Suprapubic skin (tissue), 4 donors: ENCODE measurements at places on chromosomes 5 and 9.

DNA sequence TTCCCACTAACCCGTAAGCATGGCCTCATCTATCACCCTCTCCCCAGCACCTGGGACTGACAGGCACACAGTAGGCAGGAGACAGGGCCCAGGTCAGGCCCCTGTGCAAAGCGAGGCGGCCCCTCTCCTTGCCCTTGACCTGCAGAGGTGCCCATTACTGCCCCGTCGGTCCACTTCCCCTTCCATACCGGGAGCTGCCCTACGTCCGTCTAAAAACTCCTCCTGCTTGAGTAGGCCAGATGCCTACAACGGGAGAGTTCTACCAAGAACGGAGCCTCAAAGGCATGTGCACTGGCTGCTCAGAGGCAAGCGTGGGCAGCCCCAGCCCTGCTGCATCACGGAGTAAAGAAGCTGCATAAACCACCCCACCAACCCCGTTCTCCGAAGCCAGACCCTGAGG, 4.6 kb upstream of the DPH7 start:
- H3K4me1 ChIP-seq: peaks cover 11% of the 10 kb centered on the region
- H3K36me3 ChIP-seq: peaks cover 67% of the 10 kb centered on the region
- no peak overlapping the region for H3K4me3 ChIP-seq
- H3K27ac ChIP-seq: no peak overlapping the region
- no peaks in the 10 kb centered on the region for H3K27me3 ChIP-seq

DNA sequence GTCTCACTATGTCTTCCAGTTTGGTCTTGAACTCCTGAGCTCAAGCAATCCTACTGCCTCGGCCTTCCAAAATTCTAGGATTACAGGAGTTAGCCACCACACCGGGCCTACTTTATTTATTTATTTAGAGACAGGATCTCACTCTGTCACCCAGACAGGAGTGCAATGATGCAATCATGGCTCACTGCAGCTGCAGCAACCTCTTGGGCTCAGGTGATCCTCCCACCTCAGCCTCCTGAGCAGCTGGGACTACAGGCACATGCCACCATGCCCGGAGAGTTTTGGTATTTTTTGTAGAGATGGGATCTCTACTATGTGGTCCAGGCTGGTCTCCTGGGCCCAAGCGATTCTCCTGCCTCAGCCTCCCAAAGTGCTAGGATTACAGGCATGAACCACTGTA, 32.8 kb downstream of the PHAX start:
- H3K27me3 ChIP-seq: no peaks in the 10 kb centered on the region
- H3K4me1 ChIP-seq: no peaks in the 10 kb centered on the region
- H3K4me3 ChIP-seq: no peak overlapping the region
- DNase-seq: no peak
- H3K27ac ChIP-seq: no peak overlapping the region

GRCh38 chr5:42840269-42840668, 28.6 kb upstream of the SELENOP start:
- peak; percentile 73 for DNase-seq
- peaks cover 30% of the 10 kb centered on the region for H3K4me1 ChIP-seq
- no peaks in the 10 kb centered on the region for H3K36me3 ChIP-seq

DNA sequence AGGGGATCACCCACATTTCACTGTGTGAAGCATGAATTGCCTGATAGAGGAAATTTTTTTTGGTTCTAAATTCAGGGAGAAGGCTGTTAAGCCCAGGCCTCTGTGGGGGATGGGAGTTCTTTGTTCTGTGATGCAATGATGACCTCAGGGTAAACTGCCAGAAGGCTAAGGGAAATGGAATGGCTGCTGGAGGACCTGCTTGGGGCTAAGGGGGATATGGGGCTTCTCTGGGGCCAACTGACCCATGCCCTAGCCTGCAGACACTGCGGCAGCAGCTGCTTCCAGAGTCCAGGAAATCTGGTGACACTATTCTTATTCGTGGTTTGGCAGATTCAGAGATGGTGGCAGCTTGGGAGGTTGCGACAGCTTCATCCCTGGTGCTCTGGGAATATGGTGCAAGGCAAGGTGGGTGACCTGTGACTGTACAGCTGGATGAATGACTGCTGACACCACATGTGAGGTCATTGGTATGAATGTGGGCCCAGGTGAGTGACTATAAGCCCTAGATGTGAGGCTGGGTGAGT, 30.3 kb downstream of the VCP start:
- no peaks in the 10 kb centered on the region for H3K4me1 ChIP-seq
- H3K27me3 ChIP-seq: no peaks in the 10 kb centered on the region
- H3K36me3 ChIP-seq: peaks cover 26% of the 10 kb centered on the region
- H3K27ac ChIP-seq: no peak overlapping the region

DNA sequence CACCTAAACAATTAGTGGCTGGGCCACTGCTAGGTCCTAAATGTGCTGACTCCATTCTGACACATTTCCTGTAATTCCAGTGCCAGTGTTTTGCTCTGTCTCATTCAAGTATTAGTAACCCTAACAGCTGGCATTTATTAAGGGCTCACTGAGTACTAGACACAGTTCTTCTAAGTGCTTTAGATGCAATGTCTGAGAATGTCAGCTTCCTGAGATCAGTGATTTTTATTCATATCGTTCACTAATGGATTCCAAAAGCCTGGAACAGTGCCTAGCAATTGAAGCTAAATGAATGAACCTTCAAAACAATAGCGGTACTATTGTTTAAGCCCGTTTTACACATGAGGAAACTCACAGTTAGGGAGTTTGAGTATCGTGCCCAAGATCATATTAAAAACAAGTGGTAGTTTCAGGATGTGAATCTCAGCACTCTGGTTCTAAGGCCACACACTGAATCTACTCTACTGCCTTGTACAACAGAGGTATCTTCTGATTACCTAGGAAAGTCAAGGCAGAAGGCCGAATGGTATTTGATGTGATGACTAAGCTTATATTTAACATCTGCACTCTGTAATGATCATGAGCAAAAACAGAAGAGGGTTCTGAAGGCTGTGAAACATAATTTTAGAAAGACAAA, 304.0 kb downstream of the PJA2 start:
- peak overlapping the region; percentile 57 for H3K27ac ChIP-seq
- DNase-seq: no peak
- H3K4me1 ChIP-seq: peaks cover 4% of the 10 kb centered on the region
- no peak overlapping the region for H3K4me3 ChIP-seq

DNA sequence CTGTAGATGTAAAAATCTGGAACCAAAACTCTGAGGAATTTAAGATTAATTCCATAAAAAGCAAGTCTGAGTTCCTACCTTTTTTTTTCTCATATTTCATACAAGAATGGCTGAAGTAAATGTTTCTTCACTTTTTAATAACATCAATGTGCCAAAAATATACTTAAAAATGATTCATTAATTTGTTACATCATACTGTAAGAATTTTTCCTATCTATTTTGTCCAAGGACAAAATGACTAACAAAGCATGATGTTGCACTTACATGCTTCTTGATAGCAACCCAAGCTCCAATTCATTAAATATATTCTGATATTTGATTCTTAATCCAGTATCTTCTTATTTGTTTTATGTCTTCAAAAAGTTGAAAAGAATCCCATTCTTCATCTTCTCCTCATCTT, 988.3 kb downstream of the TLE1 start:
- no peaks in the 10 kb centered on the region for H3K27me3 ChIP-seq
- no peak for DNase-seq
- no peak overlapping the region for H3K4me3 ChIP-seq
- peaks cover 5% of the 10 kb centered on the region for H3K4me1 ChIP-seq

- no peaks in the 10 kb centered on the region for H3K4me1 ChIP-seq
- no peaks in the 10 kb centered on the region for H3K36me3 ChIP-seq
- no peak for DNase-seq
- H3K27ac ChIP-seq: no peak overlapping the region
Observed at GRCh38 chr5:65050140-65050539, 281.4 kb downstream of the CWC27 start.

DNA sequence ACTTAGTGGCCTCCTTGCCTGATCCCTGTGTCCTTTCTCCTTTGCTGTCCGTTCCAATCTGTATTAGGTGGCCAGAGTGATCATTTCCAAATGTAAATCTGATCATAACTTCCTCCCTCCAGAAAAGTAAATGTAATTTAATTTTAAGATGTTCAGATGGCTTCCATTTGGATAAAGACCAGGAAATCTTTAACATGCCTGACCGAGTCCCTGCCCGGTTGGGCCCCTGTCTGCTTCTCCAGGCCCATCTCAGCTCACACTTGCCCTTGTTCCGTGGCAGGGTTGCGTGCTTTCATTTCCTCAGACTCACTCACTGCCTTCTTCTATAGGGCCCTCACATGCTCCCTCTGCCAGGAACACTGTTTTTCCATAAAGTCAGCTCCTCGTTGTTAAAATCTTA, 7.6 kb downstream of the MAP3K1 start:
- H3K27me3 ChIP-seq: no peaks in the 10 kb centered on the region
- no peak overlapping the region for H3K4me3 ChIP-seq
- no peaks in the 10 kb centered on the region for H3K36me3 ChIP-seq

DNA sequence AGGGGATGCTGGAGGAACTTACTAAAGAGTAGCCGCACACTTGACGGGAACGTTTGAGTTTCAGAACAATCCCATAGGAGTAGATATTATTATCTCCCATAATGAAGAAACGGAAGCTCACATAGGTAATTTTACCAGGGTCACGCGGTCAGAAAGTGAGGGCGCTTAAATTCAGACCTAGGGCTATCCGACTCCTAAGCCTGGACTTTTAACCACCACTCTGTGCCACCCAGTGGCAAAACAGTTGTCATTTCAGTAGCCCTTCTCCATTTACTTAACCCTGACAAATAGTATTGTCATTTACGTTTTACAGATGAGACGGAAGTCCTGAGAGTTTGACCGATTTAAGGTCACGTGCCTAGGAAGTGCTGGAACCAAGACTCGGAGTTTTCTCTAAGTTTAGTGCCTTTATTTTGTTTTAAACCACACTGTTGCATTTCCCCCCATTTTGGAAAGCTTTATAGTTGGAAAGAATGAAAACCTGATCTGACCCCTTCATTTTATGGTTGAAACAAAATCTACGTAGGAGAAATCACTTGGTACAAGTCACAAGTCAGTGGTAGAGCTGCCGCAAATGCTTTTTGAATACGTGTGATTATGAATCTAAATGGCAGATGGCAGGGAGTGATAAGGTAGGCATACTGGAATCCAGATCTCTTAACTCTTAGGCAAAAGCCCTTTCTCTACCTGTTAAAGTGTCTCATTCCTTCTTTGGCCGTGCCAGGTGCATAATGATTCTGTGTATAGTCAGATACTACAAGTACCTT, 650 bp downstream of the MRRF start:
- H3K27me3 ChIP-seq: no peaks in the 10 kb centered on the region
- H3K4me1 ChIP-seq: peaks cover 39% of the 10 kb centered on the region
- peak overlapping the region; percentile 75 for H3K4me3 ChIP-seq
- H3K27ac ChIP-seq: peak overlapping the region; percentile 89
- no peak for DNase-seq

- no peaks in the 10 kb centered on the region for H3K4me1 ChIP-seq
- no peak overlapping the region for H3K4me3 ChIP-seq
- H3K27me3 ChIP-seq: no peaks in the 10 kb centered on the region
Observed at GRCh38 chr9:121660876-121661275, 9.4 kb downstream of the DAB2IP start.

GRCh38 chr5:135451581-135452320, 400 bp downstream of the TIFAB start:
- H3K36me3 ChIP-seq: no peaks in the 10 kb centered on the region
- no peak overlapping the region for H3K27ac ChIP-seq
- no peak for DNase-seq
- peaks cover 3% of the 10 kb centered on the region for H3K4me1 ChIP-seq

- DNase-seq: no peak
- no peaks in the 10 kb centered on the region for H3K36me3 ChIP-seq
- peaks cover 6% of the 10 kb centered on the region for H3K27me3 ChIP-seq
- peaks cover 37% of the 10 kb centered on the region for H3K4me1 ChIP-seq
- no peak overlapping the region for H3K4me3 ChIP-seq
- no peak overlapping the region for H3K27ac ChIP-seq
Observed at GRCh38 chr9:121696930-121697329, 45.5 kb downstream of the DAB2IP start.

DNA sequence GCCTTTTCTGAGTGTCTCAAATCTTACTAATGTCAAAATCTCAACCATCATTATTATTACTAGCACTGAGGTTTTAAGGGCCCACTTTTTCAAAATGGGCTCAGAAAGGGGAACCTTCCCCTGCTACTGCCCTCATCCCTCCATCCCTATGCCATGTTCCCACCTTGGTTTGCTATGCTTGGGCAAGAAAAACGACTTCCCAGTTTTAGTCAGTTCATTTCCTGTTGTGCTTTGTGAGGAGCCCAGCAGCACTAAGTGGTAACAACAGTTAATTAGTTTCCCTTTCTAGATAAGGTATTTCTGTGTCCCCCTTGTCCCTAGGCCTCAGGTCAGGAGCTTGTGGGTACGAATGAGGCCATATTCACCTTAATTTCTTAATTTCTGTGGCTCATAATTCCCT, 595.2 kb downstream of the RAB3C start:
- H3K27ac ChIP-seq: no peak overlapping the region
- no peak for DNase-seq
- no peaks in the 10 kb centered on the region for H3K4me1 ChIP-seq
- H3K36me3 ChIP-seq: no peaks in the 10 kb centered on the region
- no peak overlapping the region for H3K4me3 ChIP-seq

DNA sequence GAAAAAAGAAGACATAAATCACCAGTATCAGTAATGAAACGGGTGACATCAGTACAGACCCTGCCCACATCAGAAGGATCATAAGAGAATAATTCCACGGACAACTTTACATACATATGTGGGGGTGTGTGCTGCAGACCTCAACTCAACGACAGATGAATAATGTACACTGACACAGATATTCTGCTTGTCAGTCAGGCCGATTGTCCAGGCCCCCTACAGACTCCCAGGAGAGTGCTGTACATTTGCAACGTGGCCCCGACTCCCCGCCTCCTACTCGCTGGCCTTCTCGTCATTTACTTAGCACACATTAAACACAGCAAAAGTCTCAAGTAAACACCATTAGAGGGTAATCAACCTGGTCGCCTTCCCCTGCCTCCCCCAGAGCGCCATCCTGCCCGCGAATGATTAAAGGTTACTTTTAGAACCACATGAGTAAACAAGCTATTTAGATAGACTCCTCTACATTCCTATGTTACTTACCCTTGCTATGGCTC, 3.5 kb upstream of the TMED9 start:
- no peak overlapping the region for H3K4me3 ChIP-seq
- peaks cover under 1% of the 10 kb centered on the region for H3K36me3 ChIP-seq
- DNase-seq: no peak
- peaks cover 6% of the 10 kb centered on the region for H3K27me3 ChIP-seq
- peaks cover 11% of the 10 kb centered on the region for H3K4me1 ChIP-seq

GRCh38 chr5:136209346-136209910, 16.5 kb upstream of the SMIM32 start:
- H3K36me3 ChIP-seq: no peaks in the 10 kb centered on the region
- no peak for DNase-seq
- H3K27me3 ChIP-seq: peaks cover 26% of the 10 kb centered on the region
- H3K27ac ChIP-seq: no peak overlapping the region

DNA sequence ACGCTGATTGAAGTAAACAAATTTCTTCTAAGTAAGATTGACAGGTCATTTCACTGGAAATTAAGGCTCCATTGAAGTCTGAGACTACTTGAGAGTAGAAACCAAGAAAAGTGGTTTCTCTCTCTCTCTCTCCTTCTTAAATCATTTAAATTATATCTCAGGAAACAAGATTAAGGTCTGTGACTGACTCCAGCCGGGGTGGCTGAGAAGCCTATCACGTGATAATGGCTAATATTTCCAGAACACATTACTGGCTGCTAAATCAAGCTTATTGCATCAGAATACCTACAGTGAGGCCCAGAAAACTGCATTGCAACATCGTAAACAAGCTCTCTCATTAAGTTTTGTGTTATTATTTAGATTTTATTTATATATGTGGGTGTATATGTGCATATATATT, 88.4 kb downstream of the PTCD2 start:
- H3K36me3 ChIP-seq: no peaks in the 10 kb centered on the region
- H3K4me1 ChIP-seq: no peaks in the 10 kb centered on the region
- no peak overlapping the region for H3K27ac ChIP-seq
- DNase-seq: no peak
- H3K27me3 ChIP-seq: no peaks in the 10 kb centered on the region

- no peak for DNase-seq
- no peak overlapping the region for H3K27ac ChIP-seq
Observed at GRCh38 chr5:95605786-95606185, 14.1 kb upstream of the GPR150 start.
